ENCODE measurements at places on chromosomes 12 and 14.

- DNase-seq = no peak
Observed at GRCh38 chr12:127162902-127163301, 1104.1 kb upstream of the TMEM132C start.

DNA sequence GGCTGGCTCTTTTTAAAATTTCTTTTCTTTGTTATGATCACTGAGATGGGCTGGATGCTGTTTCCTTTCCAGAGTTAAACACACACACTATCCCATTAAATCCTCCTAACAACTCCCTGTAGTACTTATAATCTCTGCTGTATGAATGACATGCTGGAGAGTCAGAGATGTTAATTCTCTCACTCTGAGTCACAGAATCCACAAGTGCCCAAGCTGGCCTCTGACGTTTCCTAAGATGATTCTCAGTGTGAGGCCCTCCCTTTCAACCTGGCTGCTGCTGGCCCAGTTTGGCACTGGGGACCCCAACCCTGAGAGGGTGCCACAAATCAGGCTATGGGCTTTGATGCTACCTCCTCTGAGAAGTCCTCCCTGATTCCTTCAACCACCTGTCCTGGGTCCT, 5.4 kb downstream of the NOS1 start:
- no peak for DNase-seq

DNA sequence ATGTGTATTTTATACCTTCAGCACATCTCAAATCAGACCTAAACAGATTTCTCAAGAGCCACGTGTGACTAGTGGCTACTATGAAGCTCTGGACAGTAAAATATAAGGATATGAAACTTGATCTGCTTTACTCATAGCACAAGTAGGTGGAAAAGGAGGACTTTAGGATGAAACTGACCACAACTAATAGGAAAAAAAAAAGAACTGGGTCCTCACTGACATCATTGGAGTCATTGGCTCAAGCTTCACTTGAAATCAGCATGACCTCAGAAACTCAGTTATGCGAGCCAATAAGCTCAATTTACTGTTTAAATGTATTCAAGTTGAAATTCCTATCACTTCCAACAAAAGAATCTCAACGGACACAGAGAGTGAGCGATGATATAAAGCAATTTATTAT, 34.1 kb upstream of the CIT start:
- no peak for DNase-seq

GRCh38 chr14:49962621-49963020, 69.7 kb downstream of the ARF6 start:
- peak; percentile 71 for DNase-seq

DNA sequence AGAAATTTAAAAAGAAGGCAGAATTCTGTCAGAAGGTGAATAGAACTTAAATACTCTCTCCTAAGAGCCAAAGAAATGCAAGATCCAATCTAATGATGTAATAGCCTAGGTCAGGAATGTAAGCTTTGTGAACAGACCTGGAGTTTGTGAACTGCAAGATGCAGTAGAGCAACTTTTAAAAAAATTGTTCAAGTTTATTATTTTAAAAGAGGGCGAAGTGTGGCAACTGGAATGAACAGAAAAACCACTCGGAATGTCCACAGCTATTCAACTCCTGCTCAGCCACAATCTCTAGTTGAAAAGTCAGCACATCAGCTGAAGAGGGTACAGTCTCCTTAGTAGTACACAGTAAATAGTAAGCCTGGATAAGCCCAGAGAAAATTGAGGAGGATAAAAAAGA, 228.8 kb downstream of the PPFIA2 start:
- no peak for DNase-seq

DNA sequence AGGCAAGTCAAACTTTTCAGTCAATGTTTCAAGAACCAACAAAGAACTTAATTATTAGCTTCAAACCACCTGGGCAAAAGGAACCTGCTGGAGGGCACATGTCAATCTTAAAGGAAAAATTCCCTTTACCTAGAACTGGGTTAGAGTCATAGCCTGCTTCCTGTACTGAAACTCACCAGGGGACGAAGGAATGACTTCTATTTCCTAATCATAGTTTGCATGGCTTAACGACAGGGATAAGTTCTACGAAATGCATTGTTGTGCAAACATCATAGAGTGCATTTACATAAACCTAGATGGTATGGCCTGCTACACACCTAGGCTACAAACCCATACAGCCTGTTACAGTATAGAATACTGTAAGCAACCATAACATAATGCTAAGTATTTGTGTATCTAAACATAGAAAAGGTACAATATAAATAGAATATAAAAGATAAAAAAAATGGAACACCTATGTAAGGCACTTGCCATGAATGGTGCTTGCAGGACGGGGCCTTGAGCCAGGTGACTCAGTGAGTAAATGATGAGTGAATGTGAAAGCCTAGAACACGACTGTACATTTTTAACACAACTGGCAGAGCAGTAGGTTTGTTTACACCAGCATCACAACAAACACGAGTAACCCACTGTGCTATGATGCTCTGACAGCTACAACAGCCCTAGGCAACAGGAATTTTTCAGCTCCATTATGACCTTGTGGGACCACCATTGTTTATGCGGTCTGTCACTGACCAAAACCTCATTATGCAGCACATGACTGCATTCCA, 234.9 kb upstream of the CAND1 start:
- DNase-seq = no peak

- DNase-seq = no peak
Observed at GRCh38 chr12:65615118-65615517, 209.2 kb upstream of the HMGA2 start.

DNA sequence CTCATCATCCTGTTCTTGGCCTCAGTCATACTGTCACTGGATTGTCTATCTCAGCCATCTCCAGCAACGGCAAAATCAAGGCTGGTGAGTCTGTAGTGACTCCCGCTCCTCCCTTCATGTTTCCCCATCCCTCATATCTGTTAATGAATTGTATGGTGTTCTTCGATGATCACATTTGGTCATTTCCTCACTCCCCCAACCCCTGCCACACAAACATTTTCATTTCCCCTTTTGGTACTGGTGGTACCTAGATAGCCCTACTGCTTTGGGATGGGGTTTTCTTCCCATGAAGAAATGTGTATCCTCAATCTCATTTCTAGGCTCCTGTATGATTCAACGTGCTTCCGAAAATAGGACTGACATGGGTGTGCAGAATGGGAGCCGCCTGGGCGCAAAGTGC, 2.7 kb upstream of the KLHL33 start:
- DNase-seq = no peak

DNA sequence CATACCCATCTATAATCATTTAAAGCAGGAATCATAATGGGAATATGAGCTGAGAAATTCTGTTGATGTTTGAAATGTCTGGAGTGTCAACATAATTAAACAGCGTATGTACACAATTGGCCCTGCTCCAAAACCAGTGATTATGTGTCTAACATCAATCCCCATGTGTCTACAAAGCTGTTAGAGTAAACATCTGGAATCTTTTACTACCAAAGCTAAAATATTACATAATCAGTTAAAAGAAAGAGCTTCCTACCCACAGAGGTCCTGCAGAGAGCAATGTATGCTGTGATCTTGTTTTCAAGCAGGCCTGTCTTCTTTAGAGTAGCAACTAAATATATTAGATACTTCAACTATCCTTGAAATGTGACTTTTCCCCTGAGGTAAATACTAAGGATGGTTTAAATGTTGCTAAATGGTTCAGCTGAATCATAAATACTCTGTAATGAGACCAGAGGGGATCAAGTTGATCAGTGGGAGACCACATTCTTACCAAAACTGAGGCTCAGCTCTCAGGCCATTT, 74.3 kb downstream of the RASSF8 start:
- no peak for DNase-seq

- no peak for DNase-seq
Observed at GRCh38 chr12:96335270-96335669, 65.0 kb downstream of the CDK17 start.

- no peak for DNase-seq
Observed at GRCh38 chr12:44833561-44833960, 42.6 kb downstream of the NELL2 start.

- DNase-seq = no peak
Observed at GRCh38 chr12:53478865-53479264, 20.4 kb downstream of the MAP3K12 start.

GRCh38 chr12:79174626-79175025, 310.1 kb downstream of the SYT1 start:
- DNase-seq = no peak

DNA sequence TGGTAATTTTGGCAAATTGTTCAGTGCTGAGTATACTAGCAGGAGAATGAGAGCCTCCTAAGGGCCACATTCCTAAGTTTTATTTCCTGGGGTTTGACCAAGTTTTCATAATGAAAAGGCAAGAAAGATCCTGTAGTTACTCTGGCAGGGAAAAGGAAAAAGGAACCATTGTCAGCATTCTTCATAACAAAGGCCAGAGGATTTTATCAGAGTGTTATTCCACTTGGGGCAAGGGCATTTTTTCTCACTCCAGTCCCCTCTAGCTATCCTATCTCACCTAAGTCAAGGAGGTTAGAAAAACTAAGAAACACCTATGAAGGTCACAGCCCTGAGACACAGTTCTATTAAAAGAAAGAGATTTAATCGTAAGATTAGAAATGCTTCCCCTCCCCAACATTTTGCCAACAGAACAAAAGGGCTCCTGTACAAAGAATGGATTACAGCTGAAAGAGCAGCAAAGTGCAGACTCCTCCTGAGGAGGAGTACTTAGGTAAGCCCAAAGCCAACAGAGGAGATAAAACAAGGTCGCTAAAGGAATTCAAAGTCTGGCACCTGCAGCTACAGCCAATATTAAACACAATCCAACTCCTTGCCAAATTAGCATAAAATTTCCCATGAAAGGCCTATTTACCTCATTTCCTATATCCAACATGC, 162.4 kb downstream of the GALC start:
- DNase-seq = no peak

DNA sequence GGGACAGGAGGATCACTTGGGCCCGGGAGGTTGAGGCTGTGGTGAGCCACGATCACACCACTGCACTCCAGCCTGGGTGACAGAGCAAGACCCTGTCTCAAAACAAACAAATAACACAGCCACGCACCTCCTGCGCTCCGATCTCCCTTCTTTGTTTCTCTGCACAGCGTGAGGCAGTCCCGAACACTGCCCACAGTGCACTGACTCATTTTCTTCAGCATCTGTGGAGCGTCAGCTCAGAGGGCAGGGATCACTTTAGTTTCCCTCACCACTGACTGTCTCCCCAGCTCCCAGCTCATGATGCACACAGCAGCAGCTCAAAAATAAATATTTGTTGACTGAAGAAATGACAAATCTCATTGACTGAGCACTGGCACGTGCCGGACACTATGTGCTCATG, 883 bp upstream of the MYL2 start:
- no peak for DNase-seq

DNA sequence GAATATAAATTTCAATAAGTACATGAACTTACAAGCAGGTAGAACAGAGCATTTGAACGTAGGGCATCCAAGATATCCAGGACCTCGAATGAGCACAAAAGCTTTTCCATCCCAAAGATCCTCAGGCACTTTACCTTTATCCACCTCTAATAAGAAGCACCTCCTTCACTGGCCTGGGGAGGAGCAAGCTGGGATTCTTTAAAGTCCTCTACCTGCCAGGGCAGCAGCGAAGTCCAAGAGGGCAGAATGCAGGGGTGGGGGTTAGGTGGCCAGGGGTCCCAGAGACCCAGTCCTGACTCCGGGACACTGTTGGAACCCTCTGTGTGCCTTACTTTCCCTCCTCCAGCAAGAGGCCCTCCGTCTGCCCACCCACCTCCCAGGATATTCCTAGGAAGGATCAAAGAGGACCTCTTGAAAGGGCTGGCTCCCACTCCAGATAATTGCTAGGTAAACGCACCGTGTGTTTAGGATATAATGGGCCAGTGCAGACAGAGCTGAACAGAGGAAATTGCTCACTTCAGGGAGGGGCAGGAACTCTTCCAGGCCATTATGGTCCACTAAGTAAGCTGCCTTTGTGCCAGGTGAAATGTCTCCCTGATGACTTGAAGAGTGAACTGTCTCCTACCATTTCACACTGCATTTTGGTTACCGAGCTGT, 68.1 kb downstream of the TTC9 start:
- no peak for DNase-seq

DNA sequence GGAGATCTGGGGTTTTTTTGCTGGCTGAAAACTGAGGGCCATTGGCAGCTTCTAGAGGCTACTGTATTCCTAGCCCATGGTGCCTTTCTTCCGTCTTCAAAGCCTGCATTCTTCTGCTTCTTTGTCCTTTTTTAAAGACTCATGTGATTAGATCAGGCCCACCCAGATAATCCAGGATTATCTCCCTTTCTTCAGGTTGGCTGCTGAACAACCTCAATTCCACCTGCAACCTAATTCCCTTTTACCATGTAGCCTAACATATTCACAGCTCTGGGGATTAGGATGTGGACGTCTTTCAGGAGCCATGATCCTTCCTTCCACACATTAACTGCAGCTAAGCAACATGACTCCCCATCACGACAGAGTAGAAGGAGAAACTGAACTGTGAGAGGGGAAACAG, 985.5 kb downstream of the DIO2 start:
- DNase-seq = no peak

Data from stimulated activated CD4-positive, alpha-beta T cell treated with anti-CD3 and anti-CD28 coated beads, TNF-alpha, amount 100 ng/mL, for 48 hours (primary cell).